ENCODE measurements at places on chromosomes 1 and 21. TPM values are rescaled to one million over a fixed set of nuclear protein-coding genes. Genes with fewer than 3 reads are reported as not detected.

Gene SIK1
- total RNA-seq = 12.8 TPM

Gene BTBD8
- total RNA-seq = 0.20 TPM

Gene FCER1A
- not detected for total RNA-seq

Gene TSNAX
- total RNA-seq = 39.2 TPM

Gene SPATA1
- total RNA-seq = 0.88 TPM

Gene HMCN1
- 0.09 TPM for total RNA-seq

Gene TACSTD2
- not detected for total RNA-seq

Gene NBPF4
- 0.13 TPM for total RNA-seq

Gene GOLT1A
- total RNA-seq = 4.7 TPM

Gene LTN1
- total RNA-seq = 5.1 TPM

Gene ZNF670
- 4.3 TPM for total RNA-seq

Gene MSH4
- not detected for total RNA-seq

Gene CASQ2
- total RNA-seq = not detected

Gene SLC1A7
- total RNA-seq = not detected

Gene ETV3L
- not detected for total RNA-seq

Measured in A549 treated with CpdA at 1 μM for 4 hours (cell line).